Fibroblast of skin of abdomen (primary cell): ENCODE measurements at places on chromosomes 4 and X.
A peak's percentile ranks its signal among the peaks of the same experiment; 100 is the strongest.

- no peak for DNase-seq
Observed at GRCh38 chr4:185693548-185694215, 118.3 kb downstream of the SORBS2 start.

DNA sequence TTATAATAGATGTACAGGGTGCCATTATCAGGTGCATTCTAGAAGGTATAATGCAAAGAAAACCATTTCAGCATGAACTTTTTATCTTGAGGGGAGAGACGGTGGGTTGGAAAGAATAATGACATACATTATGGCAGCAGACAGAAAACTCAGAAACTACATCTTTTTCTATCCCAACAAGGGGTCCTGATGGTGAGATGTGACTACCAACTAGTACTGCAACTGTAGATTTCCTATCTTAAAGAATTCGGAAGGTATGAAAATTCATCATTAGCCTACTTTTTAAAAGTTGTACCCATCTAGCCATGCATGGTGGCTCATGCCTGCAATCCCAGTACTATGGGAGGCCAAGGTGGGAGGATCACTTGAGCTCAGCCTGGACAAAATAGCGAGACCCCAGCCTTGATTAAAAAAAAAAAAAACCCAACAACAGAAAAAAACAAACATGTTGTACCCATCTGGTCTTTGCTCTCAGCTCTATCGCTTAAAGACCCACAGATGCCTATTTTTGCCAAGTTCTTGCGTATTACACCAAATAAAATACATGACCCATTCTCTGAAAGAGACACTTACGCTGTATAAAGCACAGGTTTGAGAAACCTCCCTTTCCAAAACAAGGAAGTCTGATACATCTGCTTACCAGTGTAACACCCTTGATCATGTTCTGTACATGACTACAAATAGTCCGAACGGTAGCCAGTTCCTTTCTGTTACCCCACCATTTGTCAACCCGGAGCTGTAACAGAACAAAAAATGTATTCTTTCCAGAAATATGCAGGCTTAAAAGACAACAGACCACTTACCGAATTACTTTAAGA is 1.6 kb downstream of the RPL9 start:
- no peak for DNase-seq

- no peak for DNase-seq
Observed at GRCh38 chr4:148278310-148278709, 163.9 kb downstream of the NR3C2 start.

DNA sequence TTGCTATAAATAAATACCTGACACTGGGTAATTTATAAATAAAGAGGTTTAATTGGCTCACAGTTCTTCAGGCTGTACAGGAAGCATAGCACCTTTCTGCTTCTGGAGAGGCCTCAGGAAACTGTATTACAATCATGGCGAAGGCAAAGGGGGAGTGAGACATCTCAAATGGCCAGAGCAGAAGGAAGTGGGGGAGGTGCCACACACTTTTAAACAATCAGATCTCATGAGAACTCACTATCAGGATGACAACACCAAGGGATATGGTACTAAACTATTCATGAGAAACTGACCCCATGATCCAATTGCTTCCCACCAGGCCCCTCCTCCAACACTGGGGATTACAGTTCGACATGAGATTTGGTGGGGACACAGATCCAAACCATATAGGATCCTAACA is 11.7 kb upstream of the TCEAL9 start:
- DNase-seq: no peak

GRCh38 chr4:118112117-118113046 is 78.1 kb downstream of the NDST3 start:
- DNase-seq: peak; percentile 18

GRCh38 chr4:172813359-172813923 is 355.2 kb upstream of the GALNT7 start:
- peak; percentile 10 for DNase-seq

DNA sequence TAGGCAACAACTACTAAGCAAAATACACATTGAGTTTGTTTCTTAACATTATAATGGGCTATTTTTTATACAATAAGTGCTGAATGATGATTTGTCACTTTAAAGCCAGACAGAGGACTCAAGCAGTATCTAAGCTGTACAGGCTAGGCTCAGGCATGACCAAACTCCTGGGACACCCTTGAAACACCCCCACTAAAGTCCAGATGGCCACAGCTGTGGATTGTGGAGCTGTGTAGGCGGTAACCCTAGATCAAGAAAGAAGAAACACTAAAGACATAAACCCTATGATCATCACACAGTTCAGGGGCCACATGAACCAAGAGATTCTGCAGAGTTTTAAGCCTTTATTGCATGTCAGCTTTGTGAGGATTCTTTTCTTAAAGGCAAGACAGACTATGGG is 25.1 kb downstream of the TAB3 start:
- no peak for DNase-seq

DNA sequence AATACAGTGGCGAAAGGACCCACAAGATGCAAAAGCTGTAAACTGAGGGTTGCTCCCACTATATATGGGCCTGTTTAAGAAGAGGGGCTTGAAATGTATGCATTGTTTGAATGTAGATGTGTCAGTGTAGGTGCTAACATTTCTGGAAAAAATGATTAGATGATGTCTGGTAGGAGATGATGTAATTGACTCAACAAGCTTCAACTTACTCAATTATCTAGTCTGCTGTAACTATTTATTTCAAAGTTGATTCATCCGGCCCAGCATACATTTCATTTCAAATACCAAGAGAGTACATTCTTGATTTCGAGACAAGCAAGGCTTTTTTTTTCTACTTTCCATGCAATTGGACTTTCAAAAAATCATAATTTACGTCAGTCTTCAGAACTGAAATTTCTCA is 9.3 kb upstream of the ENAM start:
- DNase-seq: no peak

GRCh38 chr4:73575660-73576059 is 44.6 kb downstream of the RASSF6 start:
- DNase-seq: no peak

DNA sequence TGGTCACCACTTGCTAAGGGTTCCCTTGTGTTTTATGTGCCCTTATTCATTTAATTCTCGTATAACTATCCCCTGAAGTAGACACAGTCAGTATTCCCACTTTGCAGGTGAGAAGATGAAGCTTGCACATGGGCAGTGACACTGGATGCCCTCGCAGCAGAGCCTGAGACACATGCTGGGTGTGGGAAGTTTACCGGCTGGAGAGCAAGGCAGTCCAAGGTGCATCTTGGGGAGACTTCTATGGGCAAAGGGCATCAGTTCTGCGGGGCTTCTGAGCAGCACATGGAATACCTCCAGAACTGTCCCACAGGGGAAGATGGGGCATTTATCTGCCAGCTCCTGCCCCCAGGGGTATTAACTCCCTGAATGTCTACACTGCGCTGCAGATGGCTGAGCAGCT is 92.2 kb downstream of the SLC2A9 start:
- no peak for DNase-seq

DNA sequence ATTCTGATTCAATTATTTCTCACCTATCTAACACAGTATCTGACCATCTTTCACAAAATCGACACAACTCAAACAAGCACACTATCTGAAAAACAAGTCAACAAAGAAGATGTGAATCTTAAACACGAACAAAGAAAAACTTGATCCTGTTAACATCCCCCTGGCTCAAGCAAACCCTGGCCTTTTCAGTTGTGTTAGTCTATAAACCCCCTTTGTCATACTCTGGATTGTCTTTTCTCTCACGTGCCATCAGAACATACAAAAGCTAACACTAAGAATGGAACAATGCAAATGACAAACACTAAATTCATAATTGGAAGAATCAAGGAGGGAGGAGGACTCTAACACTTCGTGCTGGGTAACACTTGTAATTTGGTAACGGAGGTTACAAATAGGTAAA is 168.7 kb downstream of the GASK1B start:
- DNase-seq: no peak

DNA sequence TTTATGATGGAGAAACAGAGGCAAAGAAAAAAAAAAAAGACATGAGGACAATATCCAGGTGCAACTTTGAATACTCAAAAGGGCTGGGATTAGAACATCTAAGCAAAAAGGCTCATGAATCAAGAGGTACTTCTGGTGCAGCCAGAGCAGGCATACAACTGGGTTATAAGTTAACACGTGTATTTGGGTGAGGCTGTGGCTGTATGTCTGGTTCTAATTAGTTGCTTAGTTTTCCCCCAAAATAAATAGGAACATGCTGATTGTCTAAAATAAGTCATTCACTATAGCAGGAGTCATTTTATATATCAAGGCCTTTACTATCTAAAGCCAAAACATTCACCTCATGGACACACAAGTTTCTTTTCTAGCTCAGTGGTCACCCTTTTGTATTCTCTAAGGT is 20.2 kb downstream of the NHS start:
- no peak for DNase-seq

DNA sequence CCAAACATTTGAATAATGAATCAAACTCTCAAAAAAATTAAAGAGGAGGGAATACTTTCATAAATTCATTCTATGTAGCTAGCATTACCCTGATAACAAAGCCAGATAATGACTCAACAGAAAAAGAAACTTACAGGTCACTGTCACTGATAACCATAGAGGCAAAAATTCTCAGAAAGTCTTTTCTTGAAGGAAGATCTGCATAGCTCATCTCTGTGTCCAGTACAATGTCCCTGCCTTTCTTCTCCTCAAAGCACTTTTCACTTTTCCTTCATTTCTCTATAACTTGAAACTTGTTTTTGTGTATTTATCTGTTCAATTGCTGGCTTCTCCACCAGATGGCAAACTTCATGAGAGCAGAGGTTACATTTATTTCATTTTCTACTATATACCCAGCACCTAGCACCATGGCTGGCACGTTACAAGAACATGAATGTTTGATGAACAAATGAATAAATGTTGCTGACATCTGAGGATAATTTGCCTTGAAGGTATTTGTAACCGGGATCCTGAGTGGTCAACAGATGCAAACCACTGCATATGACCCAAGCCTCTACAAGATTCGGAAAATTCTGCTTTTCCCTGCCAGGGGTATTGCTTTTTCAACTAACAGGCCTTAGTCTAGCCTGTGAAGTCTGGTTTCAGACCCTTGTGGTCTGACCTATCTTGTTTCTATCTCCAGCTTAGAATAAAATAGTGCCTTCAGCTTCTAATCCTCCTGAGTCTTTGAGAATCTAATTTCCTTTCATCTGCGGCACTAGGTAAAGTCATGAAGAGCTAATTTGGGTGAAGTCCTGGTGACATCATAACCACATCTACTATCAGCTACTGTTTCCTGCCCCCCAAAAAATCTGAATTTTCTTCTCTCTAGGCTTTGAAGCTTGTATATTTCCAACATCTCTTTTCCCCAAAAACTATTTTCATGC is 52.5 kb upstream of the ANTXR2 start:
- peak; percentile 43 for DNase-seq

GRCh38 chrX:16267431-16267830 is 100.2 kb downstream of the MAGEB17 start:
- DNase-seq: no peak

- no peak for DNase-seq
Observed at GRCh38 chrX:130529531-130529930, 127.7 kb downstream of the RBMX2 start.

DNA sequence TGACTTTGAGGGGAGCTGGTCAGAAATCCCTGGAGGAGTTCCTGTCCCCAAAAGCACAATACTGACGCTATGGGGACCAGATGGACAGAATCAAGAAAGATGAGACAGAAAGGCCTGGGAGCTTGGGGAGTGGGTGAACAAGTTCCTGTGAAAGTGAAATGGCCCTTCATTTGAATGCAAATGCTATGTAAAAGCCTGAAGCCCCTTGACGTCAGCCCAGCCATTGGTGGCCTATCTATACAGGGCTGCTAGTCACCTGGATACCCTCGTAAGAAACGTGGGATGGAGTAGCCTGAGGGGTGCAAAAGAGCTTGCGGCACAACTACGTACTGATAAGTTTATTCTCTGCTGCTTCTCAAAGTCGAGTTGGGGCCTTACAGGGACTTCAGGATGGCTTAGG is at the start of gene CDX4:
Gene CDX4, plus strand, starts transcription at position 223 of the 400 bp plus-strand sequence. CDS start 201 bp downstream, outside the sequence.
- DNase-seq: no peak

- no peak for DNase-seq
Observed at GRCh38 chr4:96974295-96974694, 1134.4 kb downstream of the PDHA2 start.

GRCh38 chr4:118682928-118683327 is 2.3 kb upstream of the METTL14 start:
- peak; percentile 28 for DNase-seq

GRCh38 chr4:23769406-23769805 is 120.4 kb downstream of the PPARGC1A start:
- no peak for DNase-seq

GRCh38 chr4:179071131-179071530 is 1628.9 kb upstream of the AGA start:
- DNase-seq: no peak

- DNase-seq: no peak
Observed at GRCh38 chr4:81639248-81639647, 167.5 kb upstream of the RASGEF1B start.

GRCh38 chrX:148535639-148536038 is 35.2 kb downstream of the AFF2 start:
- no peak for DNase-seq

GRCh38 chr4:179437962-179438361 is 1995.7 kb upstream of the AGA start:
- no peak for DNase-seq

DNA sequence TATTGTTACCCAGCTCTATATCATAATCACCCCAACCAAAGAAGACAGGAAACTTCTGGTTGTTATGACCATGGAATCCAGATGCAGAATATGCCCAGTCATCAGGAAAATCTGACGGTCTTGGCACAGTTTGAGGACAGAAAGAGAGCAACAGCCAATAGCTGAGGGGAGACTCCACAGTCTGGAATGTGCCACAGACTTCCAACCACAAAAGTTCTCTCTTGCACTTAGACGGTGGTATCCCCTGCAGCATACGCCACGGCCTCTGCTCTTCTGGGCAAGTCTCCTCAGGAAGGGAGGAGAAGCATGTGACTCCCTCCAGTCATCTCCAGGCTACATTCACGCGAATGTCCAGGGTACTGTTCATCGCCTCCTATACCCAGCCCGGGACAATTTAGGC is 18.4 kb downstream of the ZNF827 start:
- DNase-seq: peak; percentile 96

GRCh38 chr4:185322803-185323202 is 72.9 kb downstream of the LRP2BP start:
- no peak for DNase-seq

DNA sequence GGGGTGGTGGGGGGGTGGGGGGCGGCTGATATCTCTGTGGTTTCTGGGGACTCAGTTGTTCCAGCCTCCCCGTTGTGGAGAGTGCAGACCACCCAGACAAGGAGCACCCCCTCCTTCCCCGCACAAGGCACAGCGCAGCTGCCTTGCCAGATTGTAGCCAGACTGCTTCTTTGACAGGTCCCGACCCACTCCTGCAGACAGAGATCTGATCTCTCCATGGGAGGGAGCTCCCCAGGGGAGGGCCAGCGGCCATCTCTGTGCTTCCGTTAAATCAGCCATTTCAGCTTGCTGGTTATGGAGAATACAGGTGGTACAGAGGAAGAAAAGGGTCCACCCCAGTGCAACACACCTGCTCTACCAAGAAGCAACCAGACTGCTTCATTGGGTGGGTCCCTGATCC is 80.8 kb downstream of the FGF16 start:
- DNase-seq: no peak
